Thoracic aorta (tissue), 2 donors: ENCODE measurements at places on chromosomes 1 and 21. TPM values are rescaled to one million over a fixed set of nuclear protein-coding genes. Genes with fewer than 3 reads are reported as not detected.

SAMD11 gene
- 10.2 TPM for total RNA-seq

DDX59 gene
- 16.5 TPM for total RNA-seq

TPRG1L gene
- total RNA-seq, result 37.6 TPM

FOXO6 gene
- 3.8 TPM for total RNA-seq

- no peak for DNase-seq
Measured at GRCh38 chr1:117241512-117241911, 30.8 kb upstream of the VTCN1 start.

DNA sequence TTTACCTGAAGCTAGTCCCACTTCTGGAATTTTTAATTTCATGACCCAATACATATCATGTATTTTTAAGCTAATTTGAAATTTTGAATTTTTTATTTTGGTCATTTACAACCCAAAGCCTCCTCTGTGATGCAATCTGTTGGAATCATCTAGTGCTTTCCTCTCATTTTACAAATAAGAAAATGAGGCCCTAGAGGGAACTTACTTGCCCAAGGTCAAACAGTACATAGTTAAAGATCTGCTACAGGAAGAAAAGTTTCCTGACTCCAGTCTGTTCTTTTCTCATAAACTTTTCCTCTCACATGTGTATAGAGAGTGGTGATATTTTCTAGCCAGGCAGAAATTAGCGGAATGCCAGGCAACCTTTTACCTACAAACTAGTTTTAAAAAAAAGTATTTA, 59.3 kb upstream of the DPT start:
- no peak for DNase-seq

DNA sequence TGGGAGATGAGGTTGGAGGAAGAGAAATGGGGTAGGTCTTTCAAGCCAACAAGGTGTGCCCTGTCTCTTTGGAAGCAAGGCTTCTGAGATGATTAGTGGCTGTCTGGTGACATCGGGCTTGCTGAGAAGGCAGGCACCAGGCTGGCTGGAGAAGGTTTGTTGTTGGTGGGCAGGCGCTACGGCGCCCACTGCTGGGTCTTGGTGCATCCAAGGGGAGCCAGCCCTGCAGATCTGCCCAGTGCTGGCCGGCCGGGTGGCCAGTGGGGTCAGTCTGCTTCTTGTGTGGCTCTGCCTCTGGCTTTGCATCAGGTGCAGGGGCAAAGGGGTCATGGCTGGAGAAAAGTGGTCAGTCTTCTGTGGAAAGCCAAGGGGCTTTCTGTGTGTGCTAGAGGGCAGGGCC, 126.2 kb downstream of the TLR5 start:
- no peak for DNase-seq

DNA sequence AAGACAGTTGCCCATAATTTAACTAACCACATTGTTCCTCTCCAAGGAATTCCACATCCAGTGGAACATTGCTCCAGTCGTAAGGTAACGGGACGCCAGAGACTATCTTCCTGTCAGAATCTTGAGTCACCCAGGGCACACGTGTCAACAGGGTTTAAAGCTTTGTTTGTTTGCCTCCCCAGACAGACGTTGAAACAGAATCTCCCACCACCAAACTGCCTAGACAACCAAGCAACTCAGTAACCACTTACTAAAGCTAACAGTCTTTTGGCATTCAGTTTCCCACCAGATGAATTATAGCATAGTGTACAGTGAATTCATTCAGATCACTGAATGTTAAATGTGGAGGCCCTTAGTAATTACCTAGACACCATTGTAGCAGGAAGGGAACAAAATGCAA, 439.5 kb downstream of the PLPP3 start:
- no peak for DNase-seq

DNA sequence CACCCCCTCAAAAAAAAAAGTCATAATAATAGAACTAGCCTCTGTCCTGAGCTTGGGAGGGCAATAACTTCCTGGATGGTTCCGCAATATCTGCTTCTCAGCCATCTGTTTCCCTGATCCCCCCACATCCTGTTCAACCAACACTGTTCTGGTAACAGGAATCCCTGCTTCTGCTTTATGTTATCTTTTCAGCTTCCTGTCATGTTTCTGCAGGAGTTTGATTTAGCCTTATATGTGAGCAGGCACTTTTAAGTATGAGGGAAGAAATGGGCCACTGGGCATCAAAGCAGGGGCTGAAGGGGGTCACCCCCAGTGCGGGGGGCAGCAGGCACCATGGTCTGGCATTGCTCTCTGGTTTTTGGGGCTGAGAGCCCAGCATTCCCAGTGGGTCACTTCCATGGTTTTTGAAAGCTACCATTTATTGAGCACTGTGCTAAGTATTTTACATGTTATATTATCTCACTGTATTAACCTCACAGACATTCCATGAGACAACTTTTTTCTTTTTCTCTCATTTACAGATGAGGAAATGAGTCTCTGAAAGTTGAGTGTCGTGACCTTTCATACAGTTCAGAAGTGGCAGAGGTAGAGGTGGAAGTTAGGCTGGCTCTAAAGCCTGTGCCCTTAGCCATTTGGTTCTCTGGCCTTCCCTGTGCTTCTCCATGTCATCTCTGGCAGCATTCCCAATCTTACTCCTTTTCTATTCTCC, 61.9 kb downstream of the DNTTIP2 start:
- no peak for DNase-seq

GRCh38 chr1:243264717-243265116, 8.9 kb downstream of the SDCCAG8 start:
- DNase-seq, result no peak

DNA sequence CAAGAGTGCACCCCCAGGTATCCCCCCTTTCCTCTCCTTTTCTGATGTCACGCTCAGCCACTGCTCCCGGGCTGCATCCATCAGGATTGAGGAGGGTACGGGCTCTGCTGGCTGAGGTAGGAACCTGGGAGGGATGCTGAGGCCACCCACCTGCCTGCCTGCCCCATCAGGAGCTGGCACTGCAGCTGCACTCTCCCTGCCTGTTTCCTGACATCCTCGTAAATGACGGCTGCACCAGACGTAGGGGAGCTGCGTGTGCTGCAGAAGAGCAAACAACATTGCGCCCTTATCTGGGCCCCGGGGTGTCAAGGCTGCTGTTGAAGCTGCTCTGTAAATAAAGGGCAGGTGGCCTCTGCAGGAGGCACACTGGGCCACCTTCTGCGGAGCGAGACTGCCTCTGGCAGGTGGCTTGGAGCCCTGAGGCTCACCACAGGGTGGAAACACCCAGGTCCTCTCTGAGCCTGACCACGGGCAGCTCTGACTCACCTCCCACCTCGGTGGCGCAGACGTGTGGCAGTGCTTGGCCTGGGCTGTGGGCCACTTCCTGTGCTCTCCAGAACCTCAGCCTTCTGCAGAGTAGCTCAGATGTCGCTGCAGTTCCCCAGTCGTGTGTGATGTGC, 30.9 kb downstream of the SNAP47 start:
- DNase-seq, result no peak

DNA sequence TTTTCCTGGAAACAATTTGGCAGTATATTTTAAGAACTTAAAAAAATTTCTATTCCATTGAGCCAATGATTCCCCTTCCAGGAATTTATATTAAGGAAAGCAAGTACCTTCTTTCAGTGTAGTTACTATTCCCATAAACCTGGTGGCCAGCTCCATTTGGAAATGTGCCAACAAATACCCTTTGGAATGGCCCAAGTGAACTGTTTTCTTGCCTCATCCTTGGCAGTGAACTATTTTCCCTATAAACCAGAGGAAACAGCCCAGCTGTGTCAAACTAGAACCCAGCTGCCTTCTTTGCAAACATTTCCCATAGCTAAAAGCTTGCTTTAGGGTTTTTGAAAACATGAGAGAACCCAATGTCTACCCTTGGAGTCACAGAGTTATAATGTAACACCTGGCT, 496.9 kb downstream of the NEGR1 start:
- DNase-seq, result no peak

DNA sequence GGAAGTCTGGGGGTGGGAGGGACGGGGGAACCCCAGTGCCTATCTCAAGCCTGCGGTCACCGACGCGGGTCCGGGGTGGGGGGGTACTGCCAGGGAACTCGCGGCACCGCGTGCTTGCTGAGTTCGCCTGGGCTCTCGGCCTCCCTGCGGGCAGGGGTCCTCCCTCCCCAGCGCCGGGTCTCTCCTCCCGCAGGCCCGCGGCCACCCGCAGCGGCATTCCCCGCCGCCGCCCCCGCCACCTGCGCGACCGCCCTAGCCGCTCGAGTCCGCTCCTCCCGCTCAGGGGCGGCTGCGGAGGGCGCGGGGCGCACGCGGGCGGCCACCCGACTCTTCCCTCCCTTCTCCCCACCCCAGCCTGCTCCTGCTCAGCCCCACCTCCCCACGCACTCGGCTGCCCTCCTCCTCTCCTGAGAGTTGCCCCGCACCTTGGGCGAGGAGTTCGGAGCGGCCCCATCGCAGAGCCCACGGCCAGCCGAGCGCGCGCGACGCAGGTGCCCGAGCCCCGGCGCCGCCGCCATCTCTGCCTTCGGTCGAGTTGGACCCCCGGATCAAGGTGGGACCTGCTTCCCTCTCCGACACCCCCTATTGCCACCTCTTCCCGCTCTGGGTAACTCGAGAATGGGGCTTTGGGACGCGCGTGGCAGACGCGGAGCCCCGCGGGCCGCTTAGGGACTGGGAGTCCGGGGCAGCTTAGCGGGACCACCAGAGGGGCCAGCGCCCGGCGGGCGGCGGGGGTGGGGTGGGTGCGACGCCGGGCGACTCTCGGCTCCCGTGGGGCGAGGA, 105.0 kb downstream of the LEPR start:
- no peak for DNase-seq

- no peak for DNase-seq
Measured at GRCh38 chr1:48249868-48250267, 27.4 kb downstream of the SLC5A9 start.

GRCh38 chr1:83857103-83857502, 141.8 kb downstream of the TTLL7 start:
- no peak for DNase-seq

- DNase-seq, result no peak
Measured at GRCh38 chr1:89022167-89022959, at the start of gene GBP3. Gene GBP3, minus strand, starts transcription at chr1:89022866. Its CDS starts 2,145 bp downstream, at chr1:89020721.

- no peak for DNase-seq
Measured at GRCh38 chr1:225750875-225751824, 26.5 kb upstream of the SRP9 start.

DNA sequence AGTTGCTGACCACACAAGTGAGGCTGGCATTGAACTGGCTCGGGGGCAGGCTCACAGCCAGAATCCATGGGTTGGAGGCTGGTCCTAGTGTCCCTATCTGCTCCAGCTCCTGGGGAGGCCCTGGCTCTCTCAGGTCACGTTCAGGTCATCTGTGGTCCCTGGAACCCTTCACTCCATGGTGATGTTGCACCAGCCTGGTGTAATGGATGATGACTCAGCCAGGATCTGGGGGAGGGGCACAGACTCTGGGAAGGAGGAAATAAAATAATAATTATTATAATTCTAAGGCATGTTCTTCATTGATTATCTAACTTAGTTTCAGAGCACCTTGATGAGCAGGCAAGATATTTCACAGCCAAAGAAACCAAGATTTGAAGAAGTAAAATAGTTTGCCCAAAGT, 26.6 kb upstream of the FCRL4 start:
- DNase-seq, result no peak
